CD4-positive, alpha-beta T cell treated with Interleukin-4 for 1 hour (primary cell): ENCODE measurements at places on chromosomes 11 and 22.

DNA sequence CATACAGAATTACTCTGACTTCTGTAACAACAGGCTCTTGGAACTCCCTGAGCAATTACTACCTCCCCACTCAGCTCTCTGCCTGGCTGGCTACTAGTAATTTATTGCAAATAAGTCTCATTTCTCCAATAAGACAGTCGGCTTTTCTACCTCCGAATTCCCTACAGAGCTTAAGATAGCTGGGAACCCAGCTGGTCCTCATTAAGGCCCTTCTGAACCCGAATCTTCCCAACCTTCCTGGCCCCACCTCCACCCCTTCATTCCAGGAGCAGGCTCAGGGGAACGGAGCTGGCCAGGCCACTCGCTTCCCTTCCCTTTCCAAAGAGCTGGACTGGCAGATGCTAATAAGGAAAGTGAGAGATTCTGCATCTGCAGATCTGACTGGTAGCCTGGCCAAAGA, 21.6 kb downstream of the TMPRSS5 start:
- no peak for DNase-seq

DNA sequence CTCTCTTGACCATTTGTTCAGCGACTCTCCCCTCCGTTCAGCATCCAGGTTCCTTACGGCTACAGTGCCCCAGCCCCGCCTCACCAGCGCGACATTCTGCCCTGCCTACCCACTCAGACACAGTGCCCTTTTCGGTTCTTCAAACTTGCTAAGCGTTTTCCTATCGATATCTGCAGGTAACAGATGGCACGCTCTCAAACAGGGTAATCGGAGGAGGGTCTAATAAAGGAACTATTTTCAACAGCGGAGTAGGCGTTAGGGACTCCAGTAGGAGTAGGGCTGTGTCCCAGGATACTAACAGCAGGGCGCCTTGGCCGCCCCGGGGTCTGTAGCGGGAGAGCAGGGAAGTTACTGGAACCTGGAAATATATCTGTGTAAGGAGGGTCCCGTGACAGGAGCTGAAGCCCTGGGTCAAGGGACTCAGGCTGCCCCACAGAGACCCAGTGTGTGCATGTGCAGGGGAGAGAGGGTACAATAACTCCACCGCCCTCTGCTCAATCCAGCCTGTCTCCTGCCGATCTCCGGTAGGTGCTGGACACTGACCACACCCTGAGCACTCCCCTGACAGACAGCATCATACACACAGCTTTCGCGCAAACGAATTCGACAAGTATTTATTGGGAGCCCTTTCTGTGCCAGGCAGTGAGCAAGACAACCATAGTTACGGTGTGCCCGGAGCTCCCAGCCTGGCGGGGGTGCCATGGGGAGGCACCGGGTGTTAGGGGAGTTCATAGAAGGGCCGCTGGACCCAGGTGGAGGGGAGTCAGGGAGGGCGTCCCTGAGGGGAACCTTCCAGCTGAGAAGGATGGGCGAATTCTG, 2.1 kb downstream of the KLHL35 start:
- no peak for DNase-seq

DNA sequence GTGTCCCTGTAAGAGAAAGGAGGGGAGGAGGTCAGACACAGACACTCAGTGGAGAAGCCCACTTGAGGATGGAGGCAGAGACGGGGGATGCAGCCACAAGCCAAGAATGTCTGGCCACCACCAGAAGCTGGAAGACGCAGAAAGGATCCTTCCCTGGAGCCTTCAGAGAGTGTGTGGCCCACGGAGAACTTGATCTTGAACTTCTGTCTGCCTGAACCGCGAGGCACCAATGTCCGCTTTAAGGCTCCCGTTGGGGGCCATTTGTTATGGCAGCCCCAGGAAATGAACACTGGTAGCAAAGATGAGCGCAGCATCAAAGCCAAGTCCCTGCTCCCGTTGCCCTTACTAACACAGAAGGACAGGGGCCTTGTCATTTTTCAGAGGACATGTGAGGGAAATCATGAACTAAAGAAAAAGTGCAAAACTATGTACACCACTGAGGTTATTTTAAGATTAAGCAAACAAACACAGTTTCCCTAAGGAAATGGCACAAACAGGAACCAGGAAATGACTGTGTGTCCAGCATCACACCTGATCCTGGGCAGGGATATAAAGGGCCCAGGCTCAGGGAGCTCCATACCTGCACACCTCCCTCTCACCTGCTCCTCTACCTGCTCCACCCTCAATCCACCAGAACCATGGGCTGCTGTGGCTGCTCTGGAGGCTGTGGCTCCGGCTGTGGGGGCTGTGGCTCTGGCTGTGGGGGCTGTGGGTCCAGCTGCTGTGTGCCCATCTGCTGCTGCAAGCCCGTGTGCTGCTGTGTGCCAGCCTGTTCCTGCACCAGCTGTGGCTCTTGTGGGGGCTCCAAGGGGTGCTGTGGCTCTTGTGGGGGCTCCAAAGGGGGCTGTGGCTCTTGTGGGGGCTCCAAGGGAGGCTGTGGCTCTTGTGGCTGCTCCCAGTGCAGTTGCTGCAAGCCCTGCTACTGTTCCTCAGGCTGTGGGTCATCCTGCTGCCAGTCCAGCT, at the start of gene KRTAP5-6:
Gene KRTAP5-6 (plus strand): TSS at position 588 of the 963 bp plus-strand sequence. CDS start 51 bp downstream, at position 639.
- no peak for DNase-seq

- DNase-seq, result no peak
These were observed 42.7 kb upstream of the FAM181B start for GRCh38 chr11:82776377-82776776.

GRCh38 chr11:57353852-57354251, 15.7 kb downstream of the P2RX3 start:
- no peak for DNase-seq

DNA sequence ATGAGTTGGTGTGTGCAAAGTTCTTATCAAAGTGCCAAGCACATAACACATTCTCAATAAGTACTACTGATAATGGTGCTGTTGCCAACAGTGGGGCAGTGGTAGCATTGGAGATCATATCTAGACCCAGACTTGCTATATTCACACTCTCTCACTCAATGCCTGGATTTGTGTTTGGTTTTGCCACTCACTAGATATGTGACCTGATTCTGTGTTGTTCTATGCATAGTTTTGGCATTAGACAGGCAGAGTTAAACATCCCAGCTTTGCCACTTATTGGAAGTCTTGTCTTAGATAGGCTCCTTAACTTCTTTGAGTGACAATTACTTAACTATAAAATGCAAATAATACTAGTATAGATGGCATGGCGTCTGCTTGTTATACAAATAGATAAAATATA, 642.6 kb upstream of the CCDC179 start:
- DNase-seq, result no peak

- DNase-seq, result no peak
These were observed 257.8 kb upstream of the LUZP2 start for GRCh38 chr11:24238771-24239645.

- DNase-seq, result no peak
These were observed 48.4 kb upstream of the POLD3 start for GRCh38 chr11:74543991-74544390.

- DNase-seq, result no peak
These were observed 8.6 kb upstream of the TRIM29 start for GRCh38 chr11:120146413-120147093.

DNA sequence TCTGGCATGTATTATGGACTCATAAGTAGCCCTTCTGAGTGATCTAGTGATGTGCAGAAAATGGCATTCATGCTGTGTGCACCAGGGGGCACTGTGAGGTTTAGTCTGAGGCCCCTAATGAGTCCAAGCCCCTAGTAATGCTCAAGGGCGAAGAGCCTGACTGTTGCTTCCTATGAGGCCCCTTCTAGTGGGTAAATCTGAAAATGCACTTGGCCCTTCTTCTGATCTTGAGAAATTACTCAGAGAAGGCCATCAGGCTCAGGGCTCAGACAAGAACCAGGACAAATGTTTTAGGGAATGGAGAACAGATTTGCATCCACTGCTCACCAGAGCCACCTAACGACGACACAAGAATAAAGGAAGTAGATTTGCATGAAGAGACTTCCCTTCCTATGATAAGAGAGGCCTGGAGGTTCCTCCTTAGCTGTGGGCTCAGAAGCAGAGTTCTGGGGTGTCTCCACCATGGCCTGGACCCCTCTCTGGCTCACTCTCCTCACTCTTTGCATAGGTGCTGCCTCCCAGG, 75.8 kb downstream of the GGTLC2 start:
- DNase-seq, result peak; percentile 63

DNA sequence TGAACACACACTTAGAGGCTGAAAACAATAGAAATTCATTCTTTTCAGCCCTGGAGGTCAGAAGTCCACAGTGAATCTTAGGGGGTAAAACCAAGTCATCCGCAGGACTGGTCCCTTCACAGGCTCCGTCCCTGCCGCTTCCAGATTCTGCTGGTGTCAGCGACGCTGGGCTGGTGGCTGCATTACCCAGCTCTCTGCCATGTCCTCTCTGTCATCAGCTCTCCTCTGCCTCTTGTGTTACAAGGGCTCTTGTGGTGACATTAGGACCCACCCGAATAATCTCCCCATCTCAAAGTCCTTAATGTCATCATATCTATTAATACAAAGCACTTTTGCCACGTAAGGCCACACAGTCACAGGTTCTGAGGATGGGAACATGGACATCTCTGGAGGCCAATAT, 47.7 kb upstream of the ANO1 start:
- DNase-seq, result no peak

DNA sequence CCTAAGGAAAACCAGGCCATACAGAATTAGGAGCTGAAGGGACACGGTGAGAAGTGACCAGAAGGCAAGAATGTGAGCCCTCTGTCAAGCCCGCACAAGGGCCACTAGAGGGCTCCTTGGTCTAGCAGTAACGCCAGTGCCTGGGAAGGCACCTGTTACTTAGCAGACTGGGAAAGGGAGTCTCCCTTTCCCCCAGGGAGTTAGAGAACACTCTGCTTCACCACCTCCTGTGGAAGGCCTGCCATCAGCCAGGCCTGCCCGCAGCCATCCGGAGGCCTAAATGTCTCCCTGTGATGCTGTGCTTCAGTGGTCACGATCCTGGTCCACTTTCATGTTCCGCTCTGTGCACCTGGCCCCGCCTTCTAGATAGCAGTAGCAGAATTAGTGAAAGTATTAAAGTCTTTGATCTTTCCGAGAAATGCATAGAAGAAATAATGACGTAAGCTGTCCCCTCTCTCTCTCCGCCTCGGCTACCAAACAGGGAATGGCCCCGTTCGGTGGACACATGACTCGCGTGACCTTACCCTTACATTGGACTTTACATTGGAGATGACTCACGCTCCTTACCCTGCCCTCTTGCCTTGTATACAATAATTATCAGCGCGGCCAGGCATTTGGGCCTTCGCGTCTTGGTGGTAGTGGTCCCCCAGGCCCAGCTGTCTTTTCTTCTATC, 10.7 kb upstream of the GSTP1 start:
- DNase-seq, result peak; percentile 43

- DNase-seq, result no peak
These were observed 185.4 kb upstream of the B3GAT1 start for GRCh38 chr11:134597452-134597851.

- DNase-seq, result no peak
These were observed 65.4 kb upstream of the CHRM4 start for GRCh38 chr11:46457021-46457420.

GRCh38 chr11:2538951-2539350, 94.1 kb downstream of the KCNQ1 start:
- DNase-seq, result no peak

- no peak for DNase-seq
These were observed 75.8 kb downstream of the RAB30 start for GRCh38 chr11:82995754-82996398.

- no peak for DNase-seq
These were observed 136.0 kb downstream of the C11orf58 start for GRCh38 chr11:16874275-16874975.

DNA sequence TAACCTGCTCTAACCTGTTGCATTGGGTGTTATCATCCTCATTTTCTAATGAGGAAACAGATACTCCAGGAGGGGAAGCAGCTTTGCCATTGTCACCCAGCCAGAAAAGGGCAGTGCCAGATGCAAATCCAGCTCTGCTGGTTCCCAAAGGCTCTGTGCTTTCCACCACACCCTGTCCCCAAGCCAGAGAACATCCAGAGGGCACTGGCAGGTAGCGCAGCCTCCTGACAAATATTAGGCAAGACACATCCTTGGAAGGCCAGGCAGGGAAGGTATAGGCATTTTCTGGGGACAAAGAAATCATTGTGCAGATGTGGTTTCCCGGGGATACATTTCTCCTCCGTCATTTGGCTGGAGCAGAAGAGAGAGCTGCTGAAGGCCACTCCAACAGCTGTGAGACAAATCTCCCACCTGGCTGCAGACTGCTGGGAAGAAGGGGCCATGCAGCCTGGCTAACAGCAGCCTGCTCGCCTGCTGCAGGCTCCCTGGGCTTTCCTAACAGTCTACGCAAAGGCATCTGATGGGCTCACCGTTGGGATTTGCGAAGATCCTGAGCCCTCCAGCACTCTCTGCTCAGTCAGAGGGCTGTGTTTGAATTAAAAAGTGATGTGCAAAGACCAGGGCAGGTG, 93.9 kb upstream of the PITPNB start:
- no peak for DNase-seq

DNA sequence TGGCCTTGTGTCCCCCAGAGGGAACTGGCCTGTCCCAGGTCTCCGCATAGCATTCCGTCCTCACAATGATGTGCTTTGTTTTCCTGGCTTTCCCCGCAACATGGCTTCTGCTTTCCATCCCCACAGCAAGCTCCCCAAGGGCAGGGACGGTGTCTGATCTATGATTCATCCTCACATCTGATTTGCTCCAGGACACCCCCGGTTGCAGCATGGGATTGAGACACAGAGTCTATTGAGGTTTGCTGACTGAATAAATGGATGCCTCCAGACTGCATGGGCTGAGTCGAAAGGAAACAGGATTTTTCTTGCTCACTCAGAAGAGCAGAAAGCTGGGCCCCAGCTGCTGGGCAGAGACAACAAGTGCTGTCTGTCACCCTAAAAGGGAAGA, 40.2 kb downstream of the LMO1 start:
- no peak for DNase-seq

GRCh38 chr22:40244586-40244985, 66.9 kb downstream of the TNRC6B start:
- no peak for DNase-seq

DNA sequence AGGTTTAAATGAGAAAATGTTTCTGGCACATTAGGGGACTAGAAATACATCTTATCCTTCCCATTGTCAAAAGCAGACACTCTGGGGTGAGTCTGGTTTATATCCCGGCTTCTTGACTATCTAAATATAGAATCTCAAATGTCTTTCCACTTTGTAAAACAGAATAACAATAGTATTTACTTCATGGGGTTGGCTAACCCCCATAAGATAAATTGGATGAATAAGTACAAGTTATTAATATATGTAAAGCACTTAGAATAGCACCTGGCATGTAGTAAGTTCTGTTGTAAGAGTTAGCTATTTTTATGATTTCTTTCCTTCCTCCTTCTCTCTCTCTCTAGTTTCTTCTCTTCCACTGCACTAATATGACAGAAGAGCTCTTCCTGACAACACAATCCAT, 499.1 kb downstream of the INSC start:
- DNase-seq, result no peak

- no peak for DNase-seq
These were observed 9.9 kb downstream of the PCSK7 start for GRCh38 chr11:117221775-117222517.
